Anterior cingulate cortex (tissue), 58 donors: ENCODE measurements at places on chromosomes 11 and 22.

- DNase-seq: no peak
These were observed 327.4 kb downstream of the CTTN start for GRCh38 chr11:70725739-70726138.

DNA sequence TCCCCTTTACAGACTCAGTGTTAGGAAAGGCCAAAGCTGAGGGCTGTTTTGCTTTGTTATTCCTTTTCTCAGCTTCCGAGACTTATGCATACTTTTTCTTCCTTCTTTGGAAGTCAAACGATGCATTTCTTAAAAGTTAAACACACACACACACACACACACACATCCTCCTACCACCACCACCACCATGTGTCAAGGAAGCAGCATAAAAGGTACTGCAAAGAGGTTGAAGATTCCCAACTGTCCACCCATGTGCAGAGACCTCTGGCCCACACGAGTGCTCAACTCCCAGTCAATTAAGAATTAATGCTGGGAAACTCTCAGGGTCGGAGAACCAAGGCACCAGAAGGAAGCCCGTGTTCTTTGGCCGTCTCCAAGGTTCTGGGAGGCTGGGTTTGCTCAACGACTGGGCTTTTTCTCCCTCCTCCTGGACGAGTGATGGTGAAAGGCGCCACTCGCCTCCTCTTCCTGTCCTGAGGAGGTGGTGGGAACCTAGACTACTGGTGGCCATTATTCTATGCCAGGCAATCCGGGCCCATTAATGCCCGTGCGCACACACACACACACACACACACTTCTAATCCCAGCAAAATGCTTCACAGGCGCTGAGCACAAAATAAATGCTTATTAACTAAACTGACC, 15.1 kb downstream of the MN1 start:
- DNase-seq: no peak

DNA sequence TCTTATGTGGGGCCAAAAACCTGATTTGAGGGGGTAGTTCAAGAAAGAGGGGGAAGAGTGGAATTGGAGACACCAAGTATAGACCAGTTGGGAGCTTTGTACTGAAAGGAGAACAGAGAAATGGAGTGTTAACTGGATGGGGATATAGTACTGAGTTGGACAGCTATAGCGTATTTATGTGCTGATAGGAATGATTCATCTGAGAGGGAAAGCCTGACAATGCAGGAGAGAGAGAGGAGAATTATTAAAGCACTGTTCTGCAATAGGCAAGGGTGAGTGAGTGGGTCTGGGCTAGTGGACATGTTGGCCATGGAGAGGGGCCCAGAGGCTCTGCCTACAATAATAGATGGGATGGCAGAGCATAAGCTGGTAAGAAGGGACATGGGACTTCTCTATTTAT, 52.9 kb upstream of the PITPNB start:
- DNase-seq: no peak

GRCh38 chr11:122832721-122833470, 5.4 kb upstream of the CRTAM start:
- no peak for DNase-seq

- DNase-seq: no peak
These were observed 19.6 kb upstream of the TXNRD2 start for GRCh38 chr22:19961201-19961580.

- DNase-seq: no peak
These were observed 42.4 kb upstream of the RASD2 start for GRCh38 chr22:35498026-35498800.
